GM12892 (cell line): ENCODE measurements at places on chromosomes 3 and 15.

- DNase-seq = no peak
These were observed 12.6 kb downstream of the CEP152 start for GRCh38 chr15:48798319-48798718.

DNA sequence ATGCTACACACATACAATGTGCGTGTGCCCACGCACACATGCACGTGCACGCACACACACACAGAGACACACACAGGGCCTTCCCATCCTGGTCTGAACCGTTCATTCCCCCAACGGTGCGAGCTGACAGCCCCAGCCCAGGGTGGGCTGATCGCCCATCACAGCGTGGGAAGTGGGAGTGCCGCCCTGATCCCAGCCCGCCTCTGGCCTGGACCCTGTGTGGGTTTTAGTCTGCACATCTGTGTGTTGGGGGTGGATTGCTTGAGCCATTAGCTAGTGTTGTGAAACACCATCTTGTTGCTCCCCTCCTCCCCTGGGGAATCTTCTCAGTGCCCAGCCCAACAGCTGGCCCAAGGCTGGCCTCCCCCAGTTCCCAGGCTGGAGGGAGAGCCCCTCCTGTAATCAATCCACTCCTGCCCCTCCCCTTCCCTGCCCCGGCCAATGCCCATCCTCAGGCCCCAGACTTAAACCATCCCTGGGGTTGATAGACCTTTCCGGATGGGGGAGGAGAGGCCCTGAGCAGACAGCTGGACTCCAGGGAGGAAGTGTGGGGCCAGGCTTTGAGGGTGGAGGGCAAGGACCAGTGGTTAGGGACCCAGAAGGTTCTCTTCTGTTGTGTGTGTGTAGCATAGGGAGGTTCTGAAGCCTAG is 8.3 kb downstream of the SEMA3G start:
- no peak for DNase-seq

DNA sequence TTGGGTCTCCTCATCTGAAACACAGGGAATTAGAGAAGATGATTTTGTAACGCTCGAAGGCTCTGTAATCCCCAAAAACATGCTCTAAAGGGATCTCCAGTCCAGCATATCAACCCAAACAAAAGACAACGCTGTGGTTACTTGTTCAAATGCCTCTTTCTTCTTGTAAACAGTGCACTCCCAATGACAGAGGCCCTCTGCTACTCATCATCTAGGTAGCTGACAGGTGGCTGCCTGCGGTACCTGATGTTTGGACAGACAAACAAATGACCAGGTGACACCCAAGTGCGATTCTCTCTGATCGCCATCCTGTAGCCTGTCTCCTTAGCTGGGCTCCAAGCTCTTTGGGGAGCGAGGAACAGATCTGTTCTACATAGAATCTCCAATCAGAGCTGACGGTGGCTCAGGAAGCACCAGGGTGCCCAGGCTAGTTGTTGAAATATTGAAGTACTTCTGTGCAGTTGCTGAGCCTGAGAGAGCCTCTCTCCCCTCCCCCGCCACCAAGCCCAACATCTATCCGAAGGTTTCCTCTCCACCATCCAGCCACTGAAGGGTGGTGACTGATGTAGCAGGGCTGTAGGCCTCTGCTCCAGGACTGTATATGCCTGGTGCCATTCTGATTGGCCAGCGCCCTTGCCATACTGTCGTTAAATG is 238.7 kb downstream of the XXYLT1 start:
- no peak for DNase-seq

GRCh38 chr3:77467702-77468625 is 428.1 kb downstream of the ROBO2 start:
- no peak for DNase-seq
